NCI-H748 treated with DMSO at 0.1 percent for 48 hours (cell line): ENCODE measurements at places on chromosomes 2 and 18.
A peak's percentile ranks its signal among the peaks of the same experiment; 100 is the strongest.

- DNase-seq = no peak
Measured at GRCh38 chr2:99644419-99644787, 154.6 kb upstream of the REV1 start.

- DNase-seq = no peak
Measured at GRCh38 chr2:58237741-58238140, 3.4 kb downstream of the FANCL start.

DNA sequence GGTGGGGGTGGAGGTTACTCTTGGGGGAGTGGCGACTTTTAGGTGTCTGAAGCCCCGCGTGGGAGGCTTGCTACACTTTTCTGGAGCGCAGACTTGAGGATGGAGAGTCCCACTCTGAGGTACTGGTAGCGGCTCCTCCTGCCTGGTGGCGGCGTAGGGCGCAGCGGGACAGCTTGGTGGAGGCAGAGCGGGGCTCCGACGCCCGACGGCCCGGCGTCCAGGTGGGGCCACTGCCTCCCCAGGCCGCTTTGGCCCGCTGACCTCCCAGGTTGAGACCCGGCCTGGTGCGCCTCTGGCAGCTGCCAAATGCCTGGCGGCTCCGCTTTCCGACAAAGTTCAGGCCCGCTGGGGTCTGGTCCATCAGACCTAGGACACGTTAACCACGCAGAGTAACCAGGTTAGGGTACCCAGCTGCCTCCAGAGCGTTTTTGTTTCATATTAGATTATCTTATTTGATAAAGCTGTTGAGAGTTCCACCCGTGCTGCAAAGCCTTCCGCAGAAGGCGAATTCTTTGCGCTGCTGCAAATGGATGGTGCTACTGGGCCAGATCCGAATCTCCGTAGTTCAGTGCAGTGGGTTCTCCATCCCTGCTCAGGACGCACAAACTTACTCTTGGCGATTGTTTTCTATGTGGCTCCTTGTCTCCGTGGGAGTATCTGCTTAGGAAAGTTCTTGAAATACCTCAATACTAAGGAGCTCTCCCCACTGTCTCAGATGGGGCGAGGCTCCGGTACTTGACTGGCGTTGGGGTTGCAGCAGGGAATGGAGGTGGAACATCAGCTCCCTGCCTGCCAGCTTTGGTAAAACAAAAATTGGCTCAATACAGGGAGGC lies 405.9 kb downstream of the XIRP2 start:
- no peak for DNase-seq

GRCh38 chr2:210938228-210938627 lies 381.8 kb downstream of the CPS1 start:
- DNase-seq = no peak

DNA sequence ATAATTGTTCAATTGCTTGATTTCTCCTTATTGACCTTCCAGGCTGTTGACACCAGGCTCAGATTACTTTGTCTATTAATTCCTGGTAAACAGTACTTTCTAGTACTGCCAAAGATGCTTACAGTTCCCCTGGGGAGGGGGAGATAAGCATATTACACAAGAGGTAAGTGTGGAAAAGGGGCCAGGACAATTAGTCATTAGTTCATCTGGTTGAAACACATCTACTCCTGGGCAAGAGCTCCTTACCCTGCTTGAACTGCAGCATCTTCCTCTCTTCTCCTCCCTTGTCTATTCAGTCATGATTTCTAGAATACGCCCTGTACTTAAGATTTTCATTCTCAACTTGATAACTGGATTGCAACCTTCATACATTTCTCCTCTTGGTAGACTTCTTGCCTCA lies 10.4 kb upstream of the SPATS2L start:
- no peak for DNase-seq

DNA sequence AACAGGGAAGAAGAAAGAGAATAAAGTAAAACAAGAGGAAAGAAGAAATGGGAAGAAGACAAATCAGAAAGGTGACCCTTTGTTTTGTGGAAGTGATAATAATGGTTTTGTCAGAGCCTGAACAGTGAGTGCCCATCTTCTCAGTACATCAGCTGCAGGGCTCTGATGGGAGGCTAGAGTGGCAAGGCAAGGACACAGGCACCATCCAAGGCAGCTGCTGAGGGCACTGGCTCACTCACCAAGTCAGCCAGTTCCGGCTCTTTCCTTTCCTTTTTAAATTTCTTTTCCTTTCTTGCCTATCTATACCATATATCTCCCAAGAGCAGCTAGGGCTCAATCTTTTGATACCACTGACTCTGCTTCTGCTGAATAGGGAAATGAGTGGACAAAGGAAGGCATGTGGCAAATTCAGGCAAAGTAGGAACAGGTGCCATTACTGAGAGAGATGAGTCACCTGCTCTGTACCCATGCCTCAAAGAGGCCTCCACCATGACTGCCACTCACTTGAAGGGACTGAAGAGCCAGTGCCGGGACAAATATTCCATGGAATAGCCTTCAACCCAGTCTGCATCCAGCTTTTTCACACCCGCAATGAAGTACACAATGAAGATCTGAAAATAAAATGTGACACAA lies 6.2 kb downstream of the GGCX start:
- DNase-seq = no peak

- DNase-seq = no peak
Measured at GRCh38 chr2:177525351-177525924, 132.9 kb downstream of the AGPS start.

GRCh38 chr18:57900906-57901435 lies 97.9 kb upstream of the ATP8B1 start:
- no peak for DNase-seq

DNA sequence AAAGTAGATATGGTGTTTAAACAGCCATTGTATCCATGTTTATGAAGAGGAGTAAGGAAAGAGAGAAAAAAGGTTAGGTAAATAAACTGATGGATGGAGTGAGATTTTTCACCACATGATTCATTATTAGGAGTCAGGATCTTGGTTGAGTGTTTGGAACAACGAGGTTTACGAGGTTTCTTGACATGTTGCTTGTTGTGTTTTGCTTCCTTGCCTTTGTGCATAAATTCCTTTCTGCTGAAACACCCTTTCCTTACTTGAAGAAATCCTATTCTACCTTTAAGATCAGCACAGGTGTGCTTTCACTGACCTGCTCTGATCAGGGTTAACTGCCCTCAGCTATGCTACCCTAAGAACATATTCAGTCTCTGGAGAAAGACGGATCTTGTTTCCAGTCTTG lies 66.6 kb downstream of the EFEMP1 start:
- no peak for DNase-seq

DNA sequence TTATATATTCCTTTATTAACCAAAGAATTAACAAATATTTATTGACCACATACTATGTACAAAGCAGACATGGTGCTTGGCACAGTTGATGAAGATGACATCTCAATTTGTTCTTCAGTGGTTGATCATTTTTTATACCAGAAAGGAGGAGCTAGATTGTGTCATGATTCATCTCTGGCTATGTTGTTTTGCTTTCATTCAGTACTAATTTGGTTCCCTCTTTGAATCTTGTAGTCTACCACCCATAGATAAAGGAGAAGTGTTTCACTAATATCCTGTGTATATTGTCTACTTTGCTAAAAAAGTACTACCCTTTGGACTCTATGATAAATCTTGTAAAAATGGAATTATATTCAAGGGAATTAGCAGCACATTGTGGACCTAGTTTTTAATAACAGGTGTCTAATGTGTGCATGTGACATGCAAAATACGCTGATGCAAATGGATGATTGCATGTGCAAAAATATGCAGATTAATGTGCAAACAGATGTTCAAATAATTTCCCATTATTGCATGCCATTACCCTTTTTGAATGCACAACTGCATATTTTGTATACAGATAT lies 313.2 kb upstream of the ZEB2 start:
- DNase-seq = no peak

- DNase-seq = no peak
Measured at GRCh38 chr2:239675826-239676715, 275.3 kb upstream of the HDAC4 start.

GRCh38 chr2:177543007-177543760 lies 150.6 kb downstream of the AGPS start:
- no peak for DNase-seq

- DNase-seq = no peak
Measured at GRCh38 chr18:79507076-79507545, 111.4 kb downstream of the NFATC1 start.

- DNase-seq = no peak
Measured at GRCh38 chr2:46645681-46646162, 166.4 kb downstream of the TMEM247 start.

GRCh38 chr18:77039196-77040130 lies 93.1 kb downstream of the MBP start:
- DNase-seq = no peak

DNA sequence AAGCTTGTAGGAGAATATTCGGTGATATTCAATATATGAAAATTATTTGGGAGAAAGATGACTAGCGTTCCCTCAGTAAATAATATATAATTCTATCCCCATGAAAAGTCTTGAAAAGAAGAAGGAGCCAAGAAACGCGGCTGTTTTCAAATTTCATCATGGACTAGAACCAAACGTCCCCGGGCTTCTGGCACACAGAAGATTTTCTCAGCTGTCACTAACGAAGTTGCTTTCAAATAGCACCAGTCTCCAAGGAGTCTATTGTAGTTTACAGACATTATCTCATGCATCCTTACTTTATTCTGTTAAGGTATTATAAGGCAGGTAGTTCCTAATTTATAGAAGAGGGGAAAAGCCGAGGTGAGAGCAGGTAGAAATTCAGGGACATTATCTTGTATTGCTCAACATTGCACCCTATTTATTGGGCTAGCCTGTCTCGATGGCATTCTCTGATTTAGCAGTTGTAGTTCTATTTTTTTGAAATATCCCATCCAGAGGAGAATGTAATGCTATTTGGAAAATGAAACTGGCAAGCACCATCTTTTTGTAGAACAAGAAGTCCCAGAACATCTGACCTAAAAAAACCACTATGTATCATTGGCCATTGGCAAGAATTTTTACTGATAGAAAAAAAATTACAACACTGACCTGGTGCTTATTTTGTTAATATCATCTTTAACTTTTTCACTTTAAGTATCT lies 198.1 kb upstream of the RASGRP3 start:
- DNase-seq = no peak

DNA sequence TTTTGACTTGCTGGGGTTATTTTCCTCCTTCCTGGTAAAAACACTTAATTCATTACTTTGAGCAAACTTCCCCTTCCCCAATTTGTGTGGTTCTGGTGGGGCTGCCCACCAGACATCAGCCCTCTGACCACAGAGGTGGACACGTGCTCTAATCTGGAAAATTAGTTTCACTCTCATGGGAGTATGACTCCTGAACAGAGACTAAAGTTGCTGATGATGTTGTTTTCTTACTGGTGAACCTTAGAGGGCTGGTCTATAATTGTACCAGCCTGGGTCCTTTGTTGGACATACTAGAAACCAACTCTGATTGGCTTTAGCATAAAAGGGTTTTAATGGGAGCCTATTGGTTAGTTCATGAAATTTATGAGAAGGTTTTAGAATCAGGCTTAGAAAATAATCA lies 54.1 kb upstream of the ACYP2 start:
- no peak for DNase-seq

- DNase-seq = no peak
Measured at GRCh38 chr2:237458519-237458918, 28.5 kb upstream of the MLPH start.

DNA sequence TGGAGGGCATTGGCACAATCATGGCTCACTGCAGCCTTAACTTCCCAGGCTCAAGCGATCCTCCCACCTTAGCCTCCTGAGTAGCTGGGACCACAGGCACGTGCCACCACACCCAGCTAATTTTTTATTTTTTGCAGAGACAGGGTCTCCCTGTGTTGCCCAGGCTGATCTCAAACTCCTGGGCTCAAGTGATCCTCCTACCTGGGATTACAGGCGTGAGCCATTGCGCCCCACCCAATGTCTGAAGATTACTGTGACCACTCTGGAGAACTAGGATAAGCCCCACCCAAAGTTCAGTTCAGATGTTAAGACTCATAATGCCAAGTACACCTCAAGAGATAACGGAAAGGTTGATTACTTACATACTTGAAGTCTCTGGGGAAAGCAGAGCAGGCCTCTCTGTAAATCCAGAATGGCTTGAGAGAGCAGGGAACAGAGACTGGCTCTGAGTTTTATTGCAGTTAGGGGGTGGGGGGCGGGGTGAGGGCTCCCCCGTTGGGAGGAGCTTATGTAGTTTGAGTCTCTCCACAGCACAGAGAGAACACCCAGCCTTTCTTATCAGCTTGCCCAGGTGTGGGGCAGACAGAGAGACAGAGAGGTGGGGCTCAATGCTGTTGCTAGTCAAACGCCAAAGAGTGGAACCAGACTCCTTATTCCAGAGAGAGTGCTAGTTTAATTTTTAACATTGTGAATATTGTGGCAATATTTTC lies 26.5 kb upstream of the ERICH2 start:
- DNase-seq = no peak

DNA sequence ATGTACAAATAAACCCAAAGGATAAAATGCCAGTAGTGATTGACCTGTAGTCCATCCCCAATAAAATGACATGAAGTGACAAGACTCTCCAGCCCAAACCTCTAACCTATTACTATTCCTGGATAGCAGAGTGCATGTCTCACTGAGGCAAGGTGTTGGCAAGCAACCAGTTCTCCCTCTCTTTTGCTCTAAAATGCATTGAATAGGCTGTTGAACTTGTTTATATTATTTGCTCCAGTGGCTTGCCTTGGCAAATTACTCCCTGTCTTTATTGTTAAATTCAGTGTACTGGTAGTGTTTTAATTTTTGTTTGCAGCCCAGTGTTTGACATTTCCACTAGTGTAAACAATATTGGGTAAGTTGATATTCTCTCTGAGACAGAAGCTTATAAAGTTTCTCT lies 70.5 kb downstream of the CSRNP3 start:
- DNase-seq = peak; percentile 86

DNA sequence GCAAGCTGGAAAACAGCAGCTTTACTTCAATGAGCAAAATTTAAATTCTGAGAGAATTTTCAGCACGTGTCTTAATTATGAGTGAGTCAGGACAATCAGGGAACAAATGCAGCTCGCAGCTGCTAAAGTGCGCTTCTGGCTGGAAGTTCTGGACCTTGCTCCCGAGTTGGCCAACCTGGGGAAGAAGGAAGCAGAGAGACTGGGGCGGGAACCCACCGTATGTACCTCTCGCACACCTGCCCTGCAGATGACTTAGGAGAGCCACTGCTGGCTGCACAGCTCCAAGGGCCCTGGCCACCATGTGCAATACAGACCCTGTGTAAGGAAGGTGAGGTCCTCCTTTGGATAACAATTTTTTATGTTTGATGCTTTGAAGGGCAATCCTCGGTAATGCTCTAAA lies 42.4 kb downstream of the REEP1 start:
- DNase-seq = no peak

GRCh38 chr2:71715951-71716696 lies 262.8 kb downstream of the DYSF start:
- no peak for DNase-seq

GRCh38 chr18:63140997-63141777 lies 178.4 kb downstream of the BCL2 start:
- DNase-seq = no peak
